ENCODE measurements at places on chromosomes 13 and 19. TPM values are rescaled to one million over a fixed set of nuclear protein-coding genes. Genes with fewer than 3 reads are reported as not detected.

DNA sequence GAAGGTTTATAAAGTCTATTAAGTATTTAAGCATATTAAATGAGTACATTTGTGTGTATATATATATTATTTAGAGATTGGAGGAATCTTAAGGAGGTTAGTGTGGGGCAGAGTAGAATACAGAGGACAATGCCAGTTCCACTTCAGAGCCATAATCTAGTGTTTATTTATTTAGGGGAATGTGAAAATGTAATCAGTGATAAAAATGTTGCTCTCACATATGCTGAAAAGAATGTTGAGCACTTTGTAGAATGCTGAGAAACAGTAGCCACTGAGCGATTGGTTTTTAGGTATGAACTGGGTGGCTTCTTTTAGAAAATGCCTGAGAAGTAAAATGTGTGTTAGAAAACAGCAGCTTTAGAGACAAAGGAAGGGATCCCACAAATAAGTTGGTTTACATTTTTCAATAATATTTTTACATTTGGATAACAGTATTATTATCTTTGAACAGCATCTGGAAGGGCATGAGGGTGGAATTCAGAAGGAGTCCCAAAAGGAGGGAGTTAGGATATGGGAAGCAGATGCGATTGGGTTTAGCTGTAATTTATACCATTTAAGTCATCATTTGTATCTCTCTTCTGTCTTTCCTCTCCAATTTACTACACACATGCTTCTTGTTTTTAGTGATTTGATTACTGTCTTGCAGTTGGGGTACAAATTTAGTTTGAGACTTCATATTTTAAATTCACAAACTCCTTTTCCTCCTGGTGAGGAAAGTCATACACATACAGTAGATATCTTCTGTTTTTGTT lies 68.6 kb downstream of the NDFIP2 start:
- no peak for DNase-seq

Gene PSPN
- total RNA-seq: 0.93 TPM

GRCh38 chr13:28355822-28356371 lies 139.0 kb downstream of the FLT1 start:
- DNase-seq: no peak

Gene CALR3
- total RNA-seq: not detected

Gene HIPK4
- total RNA-seq: not detected

Gene CPT1C
- 46.8 TPM for total RNA-seq

- DNase-seq: no peak
These were observed 5.0 kb downstream of the PRSS57 start for GRCh38 chr19:690203-690602.

DNA sequence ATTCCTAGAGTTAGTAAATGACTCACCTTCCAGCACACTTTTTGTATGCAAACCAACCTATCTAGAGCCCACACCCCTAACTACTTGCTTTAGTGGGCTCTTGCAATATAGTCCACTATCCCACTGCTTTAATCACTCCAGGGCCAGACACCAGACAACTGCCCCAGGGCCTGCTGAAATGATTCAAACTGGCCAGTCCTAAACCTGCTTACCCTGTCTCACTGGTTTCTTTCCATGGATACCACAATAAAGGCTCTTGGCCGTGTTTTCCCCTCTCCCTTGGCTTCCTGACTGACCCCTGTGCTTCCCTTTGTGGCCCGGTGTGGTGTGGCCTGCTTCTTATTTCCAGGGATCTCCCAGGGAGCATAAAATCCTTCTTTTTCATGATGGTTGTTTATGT lies 14.6 kb downstream of the HS6ST3 start:
- peak; percentile 8 for DNase-seq

GRCh38 chr13:42173789-42174343 lies 98.1 kb upstream of the AKAP11 start:
- DNase-seq: peak; percentile 28

GRCh38 chr19:18648973-18649315 lies 12.1 kb downstream of the KLHL26 start:
- no peak for DNase-seq

Gene GPC6
- 28.6 TPM for total RNA-seq

Gene PEAK3
- not detected for total RNA-seq

DNA sequence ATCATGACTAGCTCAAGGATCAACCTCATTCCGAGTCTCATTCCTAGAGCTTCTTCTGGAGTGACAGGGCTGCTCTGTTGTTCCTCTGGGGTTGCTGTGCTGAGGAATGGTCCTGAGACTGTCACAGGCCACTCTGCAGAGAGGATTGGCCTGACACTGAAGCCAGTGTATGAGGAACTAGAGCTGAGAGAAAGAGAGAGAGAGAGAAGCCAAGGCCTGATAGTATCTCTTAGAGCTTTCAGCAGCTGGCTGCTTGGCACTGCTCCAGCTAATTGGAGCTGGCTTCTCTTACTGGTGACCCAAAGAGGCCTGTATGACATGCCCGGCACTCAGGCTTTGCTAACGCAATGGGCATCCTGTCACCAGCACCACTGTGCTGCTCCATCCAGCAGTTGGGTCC lies 73.4 kb upstream of the FLT1 start:
- no peak for DNase-seq

DNA sequence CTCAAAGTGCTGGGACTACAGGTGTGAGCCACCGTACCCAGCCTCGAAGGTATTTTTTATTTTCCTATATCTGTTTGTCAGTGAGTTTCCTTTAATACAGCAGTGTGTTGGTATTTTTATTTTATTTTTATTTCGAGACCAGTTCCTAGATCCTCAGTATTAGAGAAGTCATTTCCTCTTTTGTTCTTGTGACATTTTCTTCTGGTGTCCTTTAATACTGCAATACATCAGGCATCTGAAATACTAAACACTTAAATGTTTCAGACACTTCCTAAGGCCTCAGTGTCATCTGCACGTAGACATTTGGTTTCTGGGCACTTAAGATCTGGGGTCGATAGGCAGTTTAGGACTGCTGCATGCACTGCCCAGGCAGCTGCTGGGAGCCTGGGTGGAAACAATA lies 22.5 kb downstream of the GATAD2A start:
- no peak for DNase-seq

DNA sequence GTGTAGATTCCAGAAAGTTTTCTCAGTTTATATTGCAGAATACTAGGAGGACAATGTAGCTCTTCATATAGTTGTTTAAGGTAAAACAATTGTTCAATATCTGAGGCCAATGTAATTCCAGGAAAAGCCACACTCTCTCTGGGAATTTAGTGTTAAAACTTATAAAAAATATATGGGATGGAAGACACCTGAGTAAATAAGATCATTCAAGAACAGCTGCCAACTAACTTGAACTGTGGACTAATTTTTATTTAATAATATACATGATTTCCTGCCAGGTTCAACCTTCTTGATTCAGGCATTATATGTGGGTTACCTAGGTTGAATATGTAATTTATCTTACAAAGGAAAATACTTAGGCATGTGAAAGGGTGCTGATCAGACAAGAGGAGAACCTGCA lies 841.1 kb upstream of the PRR20A start:
- no peak for DNase-seq

Gene TMEM161A
- total RNA-seq: 59.5 TPM

DNA sequence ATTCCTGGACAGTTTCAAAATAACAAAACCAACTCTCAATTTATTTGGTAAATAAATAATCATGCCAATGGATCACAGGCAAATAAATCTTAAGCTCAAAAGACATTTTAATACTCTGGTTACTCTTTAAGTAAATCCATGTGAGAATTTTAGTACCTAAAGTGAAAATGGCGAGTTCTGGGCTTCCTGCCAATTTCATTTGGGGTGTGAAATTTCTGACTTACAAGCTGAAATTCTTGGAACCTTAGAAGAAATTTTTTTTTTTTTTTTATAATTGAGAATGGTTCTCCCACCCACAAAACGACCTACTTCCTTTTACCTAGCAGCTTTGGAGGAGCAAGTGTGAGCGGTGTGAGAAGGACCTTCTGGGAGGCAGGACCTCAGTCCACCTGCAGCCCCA lies 354.5 kb upstream of the NBEA start:
- no peak for DNase-seq

All from GM23338 (cell line).